Ascending aorta (tissue), 2 donors: ENCODE measurements at places on chromosomes 6 and 20.

GRCh38 chr20:62477669-62478455 is 2.1 kb upstream of the GATA5 start:
- no peak overlapping the region for H3K27ac ChIP-seq
- H3K36me3 ChIP-seq = no peaks in the 10 kb centered on the region
- peaks cover 7% of the 10 kb centered on the region for H3K4me1 ChIP-seq
- DNase-seq = no peak
- no peak overlapping the region for H3K4me3 ChIP-seq

GRCh38 chr6:90098001-90098531 is 198.6 kb downstream of the BACH2 start:
- peak overlapping the region; percentile 89 for H3K27ac ChIP-seq
- H3K4me3 ChIP-seq = no peak overlapping the region
- peaks cover 46% of the 10 kb centered on the region for H3K4me1 ChIP-seq
- peak; percentile 95 for DNase-seq
- H3K36me3 ChIP-seq = no peaks in the 10 kb centered on the region
- no peaks in the 10 kb centered on the region for H3K27me3 ChIP-seq

DNA sequence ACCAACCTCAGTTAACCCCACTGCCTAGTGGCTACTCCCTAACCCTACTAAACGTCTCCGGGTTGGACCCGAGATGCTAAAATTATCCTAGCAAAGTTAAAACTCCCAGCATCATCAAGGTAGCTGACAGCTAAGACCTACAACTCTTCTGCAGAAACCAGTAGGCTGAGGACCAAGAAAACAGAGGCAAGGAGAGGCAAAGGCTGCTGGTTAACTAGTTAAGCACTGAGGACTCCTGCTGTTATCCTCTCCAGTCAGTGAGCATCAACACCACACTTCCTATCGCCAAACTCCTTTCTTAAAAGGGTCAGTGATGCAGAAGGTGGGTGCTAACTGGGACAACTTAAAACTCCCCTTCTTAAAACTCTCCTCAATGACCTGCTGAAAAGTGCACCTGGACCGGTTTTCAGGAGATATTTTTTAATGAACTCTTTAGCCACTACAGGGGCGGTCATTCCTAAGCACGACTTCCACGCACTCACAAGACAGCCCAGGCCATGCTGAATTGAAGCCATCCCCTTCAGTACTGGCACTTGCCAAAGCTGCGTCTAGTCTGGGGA is 1.7 kb downstream of the TRERF1 start:
- peak overlapping the region; percentile 98 for H3K4me3 ChIP-seq
- H3K4me1 ChIP-seq = peaks cover 3% of the 10 kb centered on the region
- H3K27me3 ChIP-seq = no peaks in the 10 kb centered on the region

DNA sequence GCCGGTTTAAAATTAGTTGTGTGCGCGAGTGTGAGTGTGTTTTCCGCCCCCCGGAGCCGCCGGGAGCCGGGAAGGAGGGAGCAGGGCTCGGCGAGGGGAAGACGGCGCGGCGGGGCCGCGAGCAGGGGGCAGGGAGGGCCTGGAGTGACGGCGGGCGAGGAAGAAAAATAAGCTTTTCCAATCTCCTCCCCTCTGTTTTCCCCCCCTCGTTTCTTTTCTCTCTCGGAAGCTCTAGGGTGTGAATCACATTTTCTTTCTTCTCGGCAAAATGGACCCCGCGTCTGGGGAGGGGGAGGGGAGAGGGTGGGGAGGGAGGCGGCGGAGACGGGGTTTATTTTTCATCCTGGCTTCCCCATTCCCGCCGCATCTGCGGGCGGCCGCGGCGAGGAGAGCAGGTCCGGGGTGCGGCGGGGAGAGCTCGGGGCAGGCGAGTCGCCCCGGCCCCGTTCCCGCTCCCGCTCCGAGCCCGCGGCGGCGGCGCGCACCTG is 881 bp downstream of the BICRAL start:
- no peaks in the 10 kb centered on the region for H3K27me3 ChIP-seq
- no peaks in the 10 kb centered on the region for H3K36me3 ChIP-seq
- H3K4me1 ChIP-seq = peaks cover 30% of the 10 kb centered on the region
- peak overlapping the region; percentile 97 for H3K4me3 ChIP-seq

GRCh38 chr6:133834472-133835170 is 54.3 kb upstream of the TCF21 start:
- H3K36me3 ChIP-seq = no peaks in the 10 kb centered on the region
- no peak overlapping the region for H3K27ac ChIP-seq
- no peaks in the 10 kb centered on the region for H3K27me3 ChIP-seq

DNA sequence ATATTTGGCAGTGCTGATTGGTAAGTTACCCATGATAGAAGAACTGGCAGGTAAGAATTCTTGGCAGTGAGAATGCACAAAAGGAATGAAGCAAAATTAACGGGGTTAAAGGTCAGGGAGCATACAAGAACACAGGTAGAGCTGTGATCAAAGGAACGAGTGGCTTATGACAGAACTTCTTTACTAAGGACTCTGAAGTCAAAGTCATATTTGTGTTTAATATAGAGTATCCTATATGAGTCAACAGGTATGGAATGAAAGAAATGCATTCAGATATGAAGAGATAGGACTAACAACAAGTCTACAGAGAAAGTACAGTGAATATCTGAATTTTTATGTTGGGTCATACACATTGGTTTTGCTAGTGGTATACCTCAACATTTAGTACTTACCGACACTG is 209.0 kb upstream of the CITED2 start:
- H3K27me3 ChIP-seq = no peaks in the 10 kb centered on the region
- H3K4me1 ChIP-seq = peaks cover 7% of the 10 kb centered on the region
- no peak for DNase-seq
- H3K27ac ChIP-seq = no peak overlapping the region
- no peak overlapping the region for H3K4me3 ChIP-seq

- H3K27ac ChIP-seq = no peak overlapping the region
- no peaks in the 10 kb centered on the region for H3K36me3 ChIP-seq
- H3K27me3 ChIP-seq = no peaks in the 10 kb centered on the region
- no peak overlapping the region for H3K4me3 ChIP-seq
- no peak for DNase-seq
Measured at GRCh38 chr6:166836785-166837718, 119.3 kb downstream of the RNASET2 start.

DNA sequence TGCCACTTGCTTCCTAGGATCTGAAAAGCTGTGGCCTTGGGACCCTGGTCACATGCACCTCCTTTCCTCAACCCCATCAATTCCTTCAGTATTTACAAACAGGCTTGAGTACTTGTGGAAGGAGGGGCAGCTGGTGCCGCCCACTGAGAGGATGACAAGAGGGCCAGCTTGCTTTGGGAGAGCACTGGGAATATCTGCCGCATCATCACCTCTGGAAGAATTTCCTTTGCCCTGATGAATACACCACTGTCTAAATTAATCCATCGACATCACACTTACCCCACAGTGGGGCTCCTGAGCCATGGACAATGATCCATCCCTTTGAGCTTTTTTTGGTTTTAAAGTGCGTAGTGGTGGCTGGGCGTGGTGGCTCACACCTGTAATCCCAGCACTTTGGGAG is 25.9 kb downstream of the TBC1D20 start:
- DNase-seq = no peak
- H3K4me1 ChIP-seq = no peaks in the 10 kb centered on the region
- H3K36me3 ChIP-seq = peaks cover 62% of the 10 kb centered on the region
- no peak overlapping the region for H3K27ac ChIP-seq
- no peak overlapping the region for H3K4me3 ChIP-seq
- H3K27me3 ChIP-seq = no peaks in the 10 kb centered on the region

- H3K4me3 ChIP-seq = no peak overlapping the region
- no peaks in the 10 kb centered on the region for H3K27me3 ChIP-seq
- no peak for DNase-seq
- H3K36me3 ChIP-seq = no peaks in the 10 kb centered on the region
- no peaks in the 10 kb centered on the region for H3K4me1 ChIP-seq
- no peak overlapping the region for H3K27ac ChIP-seq
Measured at GRCh38 chr20:16167423-16168130, 405.7 kb downstream of the KIF16B start.

DNA sequence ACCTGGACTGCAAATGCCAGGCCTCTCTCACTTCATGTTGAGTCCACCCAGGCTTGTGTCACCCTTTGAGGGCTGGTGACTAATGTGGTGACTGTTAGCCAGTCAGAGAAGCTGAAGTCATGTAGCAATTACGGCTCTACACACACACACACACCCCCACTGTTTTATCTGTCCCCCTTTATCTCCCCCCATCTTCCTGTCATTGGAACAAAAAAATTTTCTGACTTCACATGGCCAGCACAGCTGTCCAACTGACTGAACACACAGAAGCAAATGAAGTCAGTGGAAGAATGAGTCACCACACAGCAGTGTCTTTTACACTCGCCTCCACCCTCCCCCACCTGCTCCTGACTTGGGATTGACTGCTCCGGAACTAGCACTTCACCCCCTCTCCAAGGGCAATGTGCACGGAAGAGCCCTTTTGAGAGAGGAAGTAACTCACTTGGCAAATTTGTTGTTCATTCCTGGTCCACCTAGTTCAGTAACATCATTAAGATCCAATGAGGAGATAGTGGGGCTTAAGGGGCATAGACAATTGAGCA is 198.0 kb downstream of the RNF144B start:
- no peaks in the 10 kb centered on the region for H3K27me3 ChIP-seq
- no peaks in the 10 kb centered on the region for H3K36me3 ChIP-seq
- no peak overlapping the region for H3K4me3 ChIP-seq
- H3K27ac ChIP-seq = no peak overlapping the region
- no peaks in the 10 kb centered on the region for H3K4me1 ChIP-seq

GRCh38 chr20:48667889-48668413 is 159.8 kb downstream of the PREX1 start:
- DNase-seq = no peak
- H3K36me3 ChIP-seq = peaks cover 20% of the 10 kb centered on the region
- no peak overlapping the region for H3K4me3 ChIP-seq

- no peak for DNase-seq
- no peak overlapping the region for H3K27ac ChIP-seq
- no peaks in the 10 kb centered on the region for H3K4me1 ChIP-seq
- H3K36me3 ChIP-seq = no peaks in the 10 kb centered on the region
Measured at GRCh38 chr20:4633379-4633778, 88.3 kb upstream of the PRND start.

- H3K27me3 ChIP-seq = no peaks in the 10 kb centered on the region
- H3K36me3 ChIP-seq = no peaks in the 10 kb centered on the region
- no peak overlapping the region for H3K4me3 ChIP-seq
- no peak for DNase-seq
- H3K27ac ChIP-seq = no peak overlapping the region
Measured at GRCh38 chr20:8837396-8837795, 231.5 kb upstream of the PLCB4 start.

DNA sequence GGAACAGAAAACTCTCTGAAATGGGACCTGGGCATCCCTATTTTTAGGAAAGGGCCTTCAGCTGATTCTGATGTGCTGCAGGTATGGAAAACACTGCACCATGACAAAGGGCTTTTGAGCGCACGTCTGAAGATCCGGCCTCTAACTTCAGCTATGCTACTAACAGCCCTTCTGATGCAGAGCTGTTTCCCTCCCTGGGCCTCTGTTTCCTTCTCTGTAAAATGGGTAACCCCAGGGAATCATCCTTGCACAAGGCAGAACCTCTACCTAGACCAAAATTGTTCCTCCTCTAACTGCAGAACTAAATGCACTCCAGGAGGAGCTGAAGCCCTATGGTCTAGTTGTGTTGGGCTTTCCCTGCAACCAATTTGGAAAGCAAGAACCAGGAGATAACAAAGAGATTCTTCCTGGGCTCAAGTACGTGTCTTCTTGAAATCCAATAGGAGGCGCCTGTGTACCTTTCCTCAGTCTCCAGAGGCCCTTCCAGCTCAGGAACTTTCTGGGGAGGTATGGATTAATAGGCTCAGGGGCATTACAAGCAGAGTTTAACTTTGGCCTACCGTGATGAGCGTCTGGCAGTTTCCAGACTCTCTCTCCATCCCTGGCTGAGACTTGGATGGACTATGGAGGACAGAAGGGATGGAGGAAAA is 5.9 kb downstream of the GPX5 start:
- H3K27ac ChIP-seq = no peak overlapping the region
- DNase-seq = no peak
- H3K36me3 ChIP-seq = no peaks in the 10 kb centered on the region
- no peaks in the 10 kb centered on the region for H3K4me1 ChIP-seq

- no peak for DNase-seq
- H3K27me3 ChIP-seq = no peaks in the 10 kb centered on the region
- peak overlapping the region; percentile 84 for H3K4me3 ChIP-seq
- no peak overlapping the region for H3K27ac ChIP-seq
- no peaks in the 10 kb centered on the region for H3K36me3 ChIP-seq
- H3K4me1 ChIP-seq = no peaks in the 10 kb centered on the region
Measured at GRCh38 chr20:460180-460579, 2.2 kb downstream of the TBC1D20 start.

DNA sequence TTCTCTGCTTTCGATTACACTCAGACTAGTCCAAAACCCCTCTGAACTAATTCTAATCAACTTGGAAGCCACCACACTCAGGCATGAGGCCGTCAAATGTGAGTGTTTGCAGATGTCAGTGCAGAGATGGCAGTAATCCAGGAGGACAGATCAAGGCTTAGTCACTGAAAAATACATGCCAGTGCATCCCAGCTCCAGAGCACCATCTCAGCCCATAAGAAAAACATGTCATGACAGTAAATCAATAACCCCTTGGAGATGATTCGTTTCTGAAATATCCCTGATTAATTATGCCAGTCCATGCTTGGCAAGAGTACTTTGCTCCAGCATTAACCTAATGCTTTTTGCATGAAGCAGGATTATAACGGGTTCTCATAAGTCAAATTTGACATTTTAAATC is 179.5 kb downstream of the ADAT2 start:
- H3K27me3 ChIP-seq = no peaks in the 10 kb centered on the region
- peaks cover 13% of the 10 kb centered on the region for H3K4me1 ChIP-seq
- H3K27ac ChIP-seq = no peak overlapping the region

DNA sequence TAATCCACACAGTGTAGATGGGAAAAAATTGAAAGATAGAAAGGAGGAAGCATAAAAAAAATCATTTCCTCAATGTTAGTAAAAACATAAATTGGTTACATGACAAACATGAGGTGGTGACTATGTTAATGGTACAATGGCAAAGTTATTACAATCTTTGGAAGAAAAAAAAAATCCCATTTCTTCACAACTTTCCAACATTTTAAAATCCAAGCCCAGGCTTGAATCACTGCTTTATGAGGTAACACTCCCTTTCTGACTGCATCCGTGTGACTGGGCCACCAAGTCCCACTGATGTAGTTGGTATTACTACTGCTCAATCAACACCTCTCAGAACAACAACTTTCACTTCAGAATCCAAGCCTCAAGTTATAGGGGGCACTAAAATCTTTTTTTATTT is 160.4 kb downstream of the BTBD9 start:
- no peaks in the 10 kb centered on the region for H3K4me1 ChIP-seq
- no peak for DNase-seq
- no peak overlapping the region for H3K27ac ChIP-seq
- no peaks in the 10 kb centered on the region for H3K36me3 ChIP-seq
- H3K4me3 ChIP-seq = no peak overlapping the region

DNA sequence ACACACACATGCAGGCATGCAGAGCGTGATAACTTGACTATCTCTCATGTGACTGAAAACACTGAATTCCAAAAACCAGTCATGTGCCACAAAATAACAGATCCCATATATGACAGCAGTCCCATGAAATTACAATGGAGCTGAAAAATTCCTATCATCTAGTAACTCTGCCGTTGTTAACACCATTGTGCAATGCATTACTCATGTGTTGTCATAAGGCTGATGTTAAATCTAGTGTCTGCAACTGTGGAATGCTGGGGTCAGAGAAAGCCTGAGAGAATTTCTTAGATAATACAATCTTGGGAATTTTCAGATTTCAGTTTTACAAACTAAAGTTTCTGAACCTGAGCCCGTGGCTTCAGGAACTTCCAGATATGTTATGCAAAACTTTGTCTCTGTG is 70.2 kb downstream of the LYRM4 start:
- no peaks in the 10 kb centered on the region for H3K27me3 ChIP-seq
- H3K27ac ChIP-seq = no peak overlapping the region
- DNase-seq = no peak
- H3K4me1 ChIP-seq = no peaks in the 10 kb centered on the region
- no peaks in the 10 kb centered on the region for H3K36me3 ChIP-seq
